ENCODE measurements at places on chromosomes 13 and 19.

- DNase-seq: no peak
These were observed 89.9 kb downstream of the UBL3 start for GRCh38 chr13:29760544-29760943.

DNA sequence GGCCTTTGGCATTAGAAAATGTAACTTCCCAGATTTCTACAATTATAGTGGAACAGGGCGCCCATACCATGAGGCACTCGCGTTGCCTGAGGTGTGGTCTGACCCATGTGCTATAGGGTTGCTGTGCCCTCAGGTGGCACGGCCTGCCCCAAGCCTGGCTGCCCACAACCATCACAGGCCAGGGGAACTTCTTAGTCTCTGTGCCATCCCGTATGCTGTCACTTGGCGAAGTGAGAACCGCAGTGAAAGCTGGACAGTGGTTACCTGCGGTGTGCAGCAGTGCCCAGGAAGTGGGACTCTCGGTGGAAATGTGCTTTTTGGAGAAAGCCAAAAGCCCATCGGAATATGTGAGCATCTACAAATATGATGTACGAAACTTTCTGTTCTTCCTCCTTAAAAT is 88.2 kb upstream of the GPR183 start:
- DNase-seq: no peak

- no peak for DNase-seq
These were observed 23.1 kb downstream of the CACNA1A start for GRCh38 chr19:13483215-13483614.

DNA sequence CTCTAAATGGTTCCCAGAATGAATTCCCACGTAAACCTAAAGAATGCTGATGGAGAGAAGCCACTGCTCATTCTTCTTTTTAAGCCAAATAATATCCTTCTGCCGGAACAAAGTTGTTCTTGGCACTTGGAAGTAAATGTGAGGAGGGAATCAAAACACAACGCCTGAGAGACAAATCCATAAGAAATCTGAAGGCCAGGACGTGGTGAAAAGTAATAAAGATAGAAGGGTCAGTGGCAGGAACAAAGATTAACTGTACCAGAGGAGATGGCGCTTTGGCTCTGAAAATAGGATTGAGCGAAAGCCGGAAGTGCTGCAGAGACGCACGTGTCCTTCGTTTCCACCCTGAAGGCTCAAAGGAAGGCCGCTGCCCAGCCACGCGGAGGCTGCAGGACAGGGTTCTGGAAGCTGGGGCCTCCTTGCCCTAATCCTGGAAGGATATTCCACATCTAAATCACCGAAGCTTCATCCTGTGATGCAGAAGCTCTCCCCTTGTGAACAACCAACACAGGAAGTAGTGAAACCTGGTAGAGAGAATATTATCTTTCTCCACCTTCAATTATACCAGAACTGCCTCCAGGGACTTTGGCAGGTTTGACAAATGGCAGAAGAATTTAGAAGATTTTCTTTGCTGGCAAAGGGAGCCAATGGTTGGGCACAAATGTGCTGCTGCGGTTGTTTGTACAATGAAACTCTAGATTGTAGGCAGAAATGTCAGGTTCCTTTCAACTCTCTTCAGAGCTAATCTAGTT is 214.6 kb upstream of the SERP2 start:
- DNase-seq: no peak

GRCh38 chr19:10736916-10737551 is 19.2 kb downstream of the DNM2 start:
- no peak for DNase-seq

DNA sequence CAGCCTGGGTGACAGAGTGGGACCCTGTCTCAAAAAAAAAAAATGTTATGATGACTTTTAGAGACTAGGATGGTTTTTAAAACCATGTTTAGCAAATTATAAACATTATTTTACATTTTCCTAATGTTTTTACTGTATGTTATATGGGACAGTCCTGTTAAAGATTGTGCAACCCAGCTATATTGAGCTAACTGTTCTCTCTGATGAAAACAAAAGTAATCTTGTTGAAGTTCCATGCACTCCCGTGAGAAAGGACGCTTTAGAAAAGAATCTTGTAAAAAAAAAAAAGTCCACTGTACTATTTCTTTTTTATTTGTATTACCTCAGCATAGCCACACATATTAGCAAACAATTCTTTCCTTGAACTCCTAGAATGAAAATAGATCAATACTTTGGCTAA is 451.2 kb downstream of the DCT start:
- no peak for DNase-seq

GRCh38 chr13:25171517-25172302 is at the start of gene AMER2:
AMER2 (minus strand) TSS chr13:25172288; CDS start chr13:25171619, 669 bp downstream.
- DNase-seq: no peak

Data from NCI-H187 (cell line).